CD4-positive, CD25-positive, alpha-beta regulatory T cell (primary cell): ENCODE measurements at places on chromosomes 3 and 15. TPM values are rescaled to one million over a fixed set of nuclear protein-coding genes. Genes with fewer than 3 reads are reported as not detected.

DNA sequence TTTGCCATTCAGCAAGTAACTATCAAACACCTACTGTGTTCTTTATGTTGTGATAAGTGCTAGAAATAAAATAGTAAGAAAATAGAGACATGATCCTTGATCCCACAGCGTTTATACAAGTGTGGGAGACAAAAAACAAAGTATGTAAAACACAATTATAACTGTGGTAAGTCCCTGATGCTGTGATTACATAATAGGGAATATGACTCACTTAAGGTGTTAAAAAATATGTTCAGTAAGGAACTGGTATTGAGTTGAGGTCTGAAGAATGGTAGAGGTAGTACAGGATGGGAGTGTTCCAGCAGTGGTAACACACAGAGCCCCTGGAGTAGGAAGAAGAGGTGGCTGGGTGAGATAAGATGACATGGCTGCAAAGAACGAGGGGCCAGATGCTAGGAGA, 132.1 kb upstream of the TMC3 start:
- no peak for DNase-seq
- H3K36me3 ChIP-seq: no peaks in the 10 kb centered on the region
- no peaks in the 10 kb centered on the region for H3K4me1 ChIP-seq
- no peak overlapping the region for H3K4me3 ChIP-seq

The GOLGA6L9 gene
- 0.34 TPM for polyA plus RNA-seq

GRCh38 chr15:64430000-64430735, 30.2 kb upstream of the ZNF609 start:
- peaks cover 30% of the 10 kb centered on the region for H3K4me1 ChIP-seq
- peak; percentile 81 for DNase-seq
- H3K4me3 ChIP-seq: peak overlapping the region; percentile 77
- H3K36me3 ChIP-seq: peaks cover 18% of the 10 kb centered on the region
- H3K27me3 ChIP-seq: no peaks in the 10 kb centered on the region

The MYZAP gene
- 1.6 TPM for polyA plus RNA-seq

DNA sequence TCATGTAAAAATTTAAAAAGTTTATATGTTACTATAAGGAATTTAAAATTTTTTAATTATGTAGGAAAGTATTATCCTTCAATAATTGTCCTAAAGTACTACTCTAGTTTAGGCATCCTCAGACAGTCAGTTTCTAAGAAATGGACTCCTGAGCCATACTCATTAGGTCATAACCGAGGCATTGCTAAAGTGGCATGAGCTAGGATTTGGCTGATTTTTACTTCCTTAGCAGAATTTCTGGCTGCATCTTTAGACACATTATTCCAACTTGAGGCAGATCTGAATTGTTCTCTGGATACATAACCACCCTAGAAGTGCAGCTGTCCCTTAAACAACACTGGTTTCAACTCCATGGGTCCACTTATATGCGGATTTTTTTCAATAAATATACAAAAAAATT, 38.3 kb downstream of the IFT57 start:
- no peak for DNase-seq
- no peak overlapping the region for H3K4me3 ChIP-seq
- no peak overlapping the region for H3K27ac ChIP-seq
- no peaks in the 10 kb centered on the region for H3K27me3 ChIP-seq
- peaks cover 10% of the 10 kb centered on the region for H3K36me3 ChIP-seq

- H3K27me3 ChIP-seq: no peaks in the 10 kb centered on the region
- H3K36me3 ChIP-seq: no peaks in the 10 kb centered on the region
- no peak overlapping the region for H3K27ac ChIP-seq
Measured at GRCh38 chr3:155362808-155363689, 69.6 kb upstream of the STRIT1 start.

- no peaks in the 10 kb centered on the region for H3K27me3 ChIP-seq
- H3K36me3 ChIP-seq: peaks cover 75% of the 10 kb centered on the region
- no peak for DNase-seq
- H3K27ac ChIP-seq: no peak overlapping the region
- H3K4me1 ChIP-seq: no peaks in the 10 kb centered on the region
Measured at GRCh38 chr15:61946778-61947177, 113.5 kb downstream of the VPS13C start.
